Frontal cortex (tissue), 4 donors: ENCODE measurements at places on chromosomes 6 and 20. TPM values are rescaled to one million over a fixed set of nuclear protein-coding genes. Genes with fewer than 3 reads are reported as not detected.

The BEND3 gene
- 5.7 TPM for total RNA-seq

DNA sequence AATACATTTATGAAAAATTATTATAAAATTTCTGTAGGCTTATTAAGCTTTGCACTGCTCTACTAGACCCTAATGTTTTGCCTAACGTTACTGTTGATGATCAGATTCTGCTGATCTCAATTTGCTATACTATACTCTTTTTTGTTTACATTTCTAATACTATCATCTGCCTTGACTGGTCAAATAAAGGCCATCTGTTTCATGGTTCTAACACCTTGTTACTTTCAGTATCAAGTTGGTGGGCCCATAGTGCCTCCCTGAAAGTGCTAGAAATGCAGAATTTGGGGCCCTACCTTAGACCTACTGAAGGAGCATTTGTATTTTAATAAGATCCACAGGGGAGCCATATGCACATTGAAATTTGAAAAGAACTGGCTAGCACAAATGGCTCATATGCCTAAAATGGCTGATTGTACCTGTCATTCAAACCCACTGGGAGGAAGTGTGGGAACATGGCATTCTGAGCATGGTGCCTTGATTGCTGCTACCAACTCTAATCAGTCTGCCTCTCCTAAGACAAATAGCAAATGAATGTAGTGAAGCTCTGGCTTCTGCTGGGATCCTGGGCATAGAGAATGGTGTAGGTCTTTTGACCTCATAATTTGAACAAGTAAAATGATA is 199.1 kb upstream of the BTBD3 start:
- DNase-seq, result no peak

DNA sequence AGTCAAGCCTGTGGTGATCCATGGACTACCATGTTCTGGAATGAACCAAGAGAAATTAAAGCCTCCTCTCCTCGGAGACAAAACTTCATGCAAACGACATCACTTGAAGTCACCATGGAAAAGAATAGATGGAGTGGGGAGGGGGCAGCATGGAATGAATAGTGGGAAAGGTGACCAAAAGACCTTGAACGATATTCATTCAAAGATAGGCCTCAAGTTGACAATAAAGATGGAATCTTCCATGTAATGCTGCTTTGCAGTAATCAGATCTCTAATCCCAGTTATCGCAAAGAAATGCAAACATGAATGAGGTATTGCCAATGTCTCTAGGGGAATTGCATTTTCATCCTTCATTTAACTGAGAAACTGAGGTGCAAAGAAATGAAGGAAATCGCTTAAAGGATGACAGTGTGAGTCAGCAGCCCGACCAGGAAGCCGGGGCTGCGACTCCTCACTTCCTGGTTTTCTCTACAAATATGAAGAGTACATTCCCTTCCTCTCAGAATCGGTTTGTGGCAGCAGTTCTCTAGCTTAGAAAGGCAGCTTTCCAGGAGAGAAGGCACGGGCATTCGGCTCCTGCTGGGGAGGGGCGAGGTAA is 65.6 kb upstream of the RREB1 start:
- no peak for DNase-seq

DNA sequence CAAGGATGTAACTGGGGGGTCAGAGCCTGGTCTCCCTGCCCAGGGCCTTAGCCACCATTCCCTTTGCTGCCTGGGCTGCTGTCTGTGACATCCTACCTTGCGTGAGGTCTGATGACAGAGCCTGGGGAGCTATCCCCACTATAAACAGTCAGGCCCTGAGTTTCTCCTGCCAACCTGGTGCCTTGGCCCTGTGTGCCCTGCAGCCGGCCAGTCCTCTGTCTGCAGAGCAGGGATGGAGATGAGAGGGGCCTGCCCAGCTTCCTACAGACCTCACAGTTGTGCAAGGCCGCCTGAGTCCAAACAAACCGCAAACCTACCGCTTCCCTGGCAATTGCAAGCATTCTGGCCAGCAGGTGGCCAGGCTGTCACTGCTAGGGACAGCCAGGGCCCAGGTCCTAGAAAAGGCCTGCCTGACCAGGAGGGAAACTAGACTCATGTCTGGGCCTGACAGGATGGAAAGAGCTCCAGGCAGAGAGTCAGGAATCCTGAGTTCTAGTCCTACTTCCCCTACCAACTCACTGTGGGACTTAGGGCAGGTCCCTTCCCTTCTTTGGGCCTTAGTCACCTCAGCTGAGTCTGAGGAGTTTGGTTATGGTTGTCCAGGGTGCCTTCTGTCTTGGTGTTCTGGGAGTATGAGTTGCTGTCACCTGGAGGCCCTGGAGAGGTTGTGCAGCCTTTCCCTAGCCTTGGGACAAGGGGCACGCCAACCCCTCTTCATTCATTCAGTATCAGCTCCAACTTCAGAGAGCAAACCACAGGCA is 86.2 kb downstream of the VEGFA start:
- DNase-seq, result no peak

DNA sequence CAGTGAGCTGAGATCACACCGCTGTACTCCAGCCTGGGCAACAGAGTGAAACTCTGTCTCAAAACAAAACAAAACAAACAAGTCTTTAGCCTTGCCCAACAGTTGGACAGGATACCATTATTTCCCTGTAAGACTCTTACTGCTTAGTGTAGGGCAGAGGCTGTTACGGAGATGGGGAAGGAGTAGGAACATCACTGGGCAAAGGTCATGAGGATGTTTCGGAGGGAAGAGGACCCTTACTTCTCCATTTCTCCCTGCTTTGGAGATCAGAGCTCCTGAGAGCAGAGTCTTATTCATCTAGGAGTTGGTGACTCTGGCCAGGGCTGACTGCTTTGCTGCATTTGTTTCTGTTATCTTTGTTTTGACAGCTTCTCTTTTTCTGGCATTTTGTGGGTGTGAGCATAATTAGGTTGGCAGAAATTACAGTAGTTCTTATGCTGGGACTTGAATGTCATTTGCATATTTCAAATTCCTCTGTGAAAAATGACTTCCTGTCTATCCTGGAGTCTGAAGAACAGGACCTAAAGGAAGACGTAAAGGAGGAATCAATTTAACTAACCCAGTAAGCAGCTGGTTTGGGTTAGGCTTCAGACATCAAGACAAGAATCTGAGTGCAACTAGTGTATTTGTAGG is 89.0 kb downstream of the CDS2 start:
- DNase-seq, result no peak

The TSBP1 gene
- not detected for total RNA-seq

The CLVS2 gene
- total RNA-seq, result 34.2 TPM

GRCh38 chr6:47323321-47323720 is 13.6 kb upstream of the TNFRSF21 start:
- DNase-seq, result no peak

- no peak for DNase-seq
Observed at GRCh38 chr6:33758815-33759216, 12.1 kb upstream of the IP6K3 start.

The RPS18 gene
- total RNA-seq, result 4,003 TPM

The FHL5 gene
- total RNA-seq, result 0.41 TPM

The TDRD6 gene
- total RNA-seq, result 0.41 TPM

The TFAP2C gene
- 2.4 TPM for total RNA-seq

The PNPLA1 gene
- total RNA-seq, result not detected

DNA sequence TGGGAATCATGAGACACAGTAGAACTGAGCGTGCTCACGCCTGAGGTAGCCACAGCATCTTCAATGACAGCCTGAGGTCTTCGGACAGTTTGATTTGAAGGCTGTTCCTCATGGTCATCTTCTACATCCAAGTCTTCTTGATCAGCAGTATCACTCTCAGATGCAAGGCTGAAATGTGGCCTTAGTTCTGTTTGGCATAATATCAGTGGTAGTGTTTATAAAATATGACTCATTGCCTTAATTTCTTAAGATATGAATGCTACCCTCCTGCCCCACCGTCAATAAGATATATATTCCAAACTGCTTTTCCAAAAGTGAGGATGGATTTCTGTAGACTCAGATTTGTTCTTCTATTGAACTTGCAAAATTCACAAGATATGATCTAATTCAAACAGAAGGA is 17.5 kb upstream of the MAP7 start:
- DNase-seq, result no peak

The RIN2 gene
- 9.0 TPM for total RNA-seq

The ROS1 gene
- not detected for total RNA-seq

GRCh38 chr6:984031-984430 is 291.1 kb upstream of the EXOC2 start:
- no peak for DNase-seq

DNA sequence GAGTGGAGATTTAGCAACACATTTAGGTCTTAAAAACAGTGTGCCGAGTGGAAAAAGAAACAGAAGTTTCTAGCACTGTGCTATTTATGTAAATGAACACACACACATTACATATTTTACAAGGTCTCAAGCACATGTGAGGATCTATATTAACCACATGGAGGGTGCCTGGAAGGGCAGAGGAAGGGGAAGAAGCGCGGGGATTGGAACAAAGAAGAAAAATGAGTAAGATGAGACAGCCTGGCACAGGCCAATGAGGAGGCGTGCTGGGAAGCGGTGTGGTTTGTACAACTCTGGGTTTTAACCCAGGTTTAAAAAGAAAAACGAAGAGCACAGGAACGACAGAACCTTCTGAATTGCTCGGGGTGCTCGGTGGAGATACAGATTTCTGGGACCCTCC is 5.7 kb downstream of the KCNG1 start:
- no peak for DNase-seq

The EPHA7 gene
- total RNA-seq, result 65.6 TPM

GRCh38 chr6:142683714-142684141 is 261.2 kb downstream of the HIVEP2 start:
- no peak for DNase-seq

- DNase-seq, result no peak
Observed at GRCh38 chr6:16750566-16750965, 10.7 kb downstream of the ATXN1 start.

DNA sequence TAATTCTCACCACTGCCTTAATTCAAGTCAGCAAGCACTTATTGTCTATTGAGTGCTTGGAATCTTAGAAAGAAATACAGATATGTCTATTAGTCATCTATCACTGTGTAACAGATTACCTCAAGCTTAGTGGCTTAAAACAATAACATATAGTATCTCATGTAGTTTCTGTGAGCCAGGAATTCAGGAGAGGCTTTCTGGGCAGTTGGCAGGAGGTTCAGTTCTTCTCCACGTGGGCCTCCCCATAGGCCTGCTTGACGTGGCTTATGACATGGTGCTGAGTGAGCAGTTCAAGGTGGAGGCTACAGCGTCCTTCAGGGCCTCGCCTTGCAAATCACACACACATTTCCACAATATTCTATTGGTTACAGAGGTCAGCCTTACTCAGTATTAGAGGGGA is 69.7 kb downstream of the DTD1 start:
- DNase-seq, result no peak

- no peak for DNase-seq
Observed at GRCh38 chr20:48359692-48360341, 468.0 kb downstream of the PREX1 start.

DNA sequence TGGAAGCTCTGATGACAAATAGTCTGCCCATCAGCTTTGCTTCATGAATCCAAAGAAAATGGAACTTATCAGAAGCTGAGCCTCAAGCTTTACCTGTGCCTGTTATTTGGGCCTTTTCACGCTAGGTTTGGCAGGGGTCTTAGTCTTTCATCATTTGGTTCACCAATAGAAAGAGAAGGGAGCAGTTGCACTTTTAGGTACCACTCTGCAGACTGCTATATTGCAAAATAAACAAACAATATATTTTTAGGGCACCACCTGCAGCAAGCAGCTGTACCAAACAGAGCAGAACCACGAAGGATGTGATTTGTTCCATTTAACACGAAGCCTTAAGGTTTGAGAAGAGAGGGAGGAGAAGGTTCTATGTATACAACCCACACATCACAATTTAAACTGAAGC is 291.4 kb upstream of the RNF217 start:
- no peak for DNase-seq

DNA sequence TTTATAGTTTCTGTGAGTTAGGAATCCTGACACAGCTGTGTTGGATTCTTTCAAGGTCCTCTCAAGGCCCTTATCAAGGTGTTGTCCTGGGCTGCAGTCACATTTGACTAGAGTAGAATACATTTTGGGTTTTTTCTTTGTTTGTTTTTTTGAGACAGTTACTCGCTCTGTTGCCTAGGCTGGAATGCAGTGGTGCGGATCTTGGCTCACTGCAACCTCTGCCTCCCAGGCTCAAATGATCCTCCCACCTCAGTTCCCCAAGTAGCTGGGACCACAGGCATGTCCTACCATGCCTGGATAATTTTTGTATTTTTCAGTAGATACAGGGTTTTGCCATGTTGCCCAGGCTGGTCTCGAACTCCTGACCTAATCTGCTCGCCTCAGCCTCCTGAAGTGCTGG is 15.7 kb downstream of the NFYA start:
- no peak for DNase-seq

The GGTLC1 gene
- not detected for total RNA-seq

DNA sequence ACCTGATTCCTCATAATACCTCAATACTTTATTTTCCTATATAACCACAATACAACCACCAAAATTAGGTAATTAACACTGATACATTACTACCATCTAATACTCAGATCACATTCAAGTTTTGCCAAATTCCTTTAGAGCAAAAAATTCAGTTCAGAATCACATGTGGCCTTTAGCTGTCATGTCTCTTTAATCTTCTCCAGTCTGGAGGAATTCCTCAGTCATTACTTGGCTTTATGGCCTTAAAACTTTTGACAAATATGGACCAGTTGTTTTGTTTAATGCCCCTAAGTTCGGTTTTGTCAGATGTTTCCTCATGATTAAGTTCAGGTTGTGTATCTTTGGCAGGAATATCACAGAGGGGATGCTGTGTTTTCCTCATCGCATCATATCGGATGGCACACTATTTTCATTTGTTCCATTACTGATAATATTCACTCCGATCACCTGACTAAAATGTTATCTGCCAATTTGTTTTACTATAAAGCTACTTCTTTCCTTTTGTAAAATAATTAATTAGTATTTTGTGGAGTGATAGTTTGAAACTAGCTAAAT is 51.2 kb upstream of the AKIRIN2 start:
- DNase-seq, result no peak

The TEAD3 gene
- total RNA-seq, result 0.41 TPM

DNA sequence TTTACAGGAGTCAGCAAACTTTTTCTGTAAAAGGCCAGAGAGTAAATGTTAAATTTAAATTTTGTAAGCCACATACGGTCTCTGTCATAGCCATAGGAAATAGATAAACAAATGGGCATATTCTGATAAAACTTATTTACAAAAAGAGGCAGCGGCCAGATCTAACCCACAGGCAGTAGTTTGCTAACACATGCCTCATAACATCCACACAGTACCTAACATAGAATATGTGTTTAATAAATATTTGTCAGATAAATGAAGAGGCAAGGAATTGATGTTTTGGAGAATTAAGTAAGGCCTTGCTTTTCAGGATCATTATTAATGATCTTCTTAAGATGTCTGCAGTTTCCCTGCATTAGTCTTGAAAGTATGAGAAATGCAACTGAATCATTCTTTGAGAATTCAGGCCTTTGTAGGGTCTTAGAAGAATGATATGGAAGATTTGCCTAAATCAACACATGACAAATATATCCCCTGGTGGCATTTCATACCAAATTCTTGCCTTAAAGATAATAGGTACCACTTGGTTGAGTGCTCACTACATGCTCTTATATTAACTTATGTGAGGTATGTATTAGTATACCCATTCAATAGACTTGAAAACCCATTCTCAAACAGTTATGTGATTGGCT is 39.3 kb upstream of the TRAM2 start:
- no peak for DNase-seq

The COL9A3 gene
- total RNA-seq, result 10.2 TPM

The SPATS1 gene
- total RNA-seq, result 0.41 TPM
